ENCODE measurements at places on chromosomes 6 and 20.

DNA sequence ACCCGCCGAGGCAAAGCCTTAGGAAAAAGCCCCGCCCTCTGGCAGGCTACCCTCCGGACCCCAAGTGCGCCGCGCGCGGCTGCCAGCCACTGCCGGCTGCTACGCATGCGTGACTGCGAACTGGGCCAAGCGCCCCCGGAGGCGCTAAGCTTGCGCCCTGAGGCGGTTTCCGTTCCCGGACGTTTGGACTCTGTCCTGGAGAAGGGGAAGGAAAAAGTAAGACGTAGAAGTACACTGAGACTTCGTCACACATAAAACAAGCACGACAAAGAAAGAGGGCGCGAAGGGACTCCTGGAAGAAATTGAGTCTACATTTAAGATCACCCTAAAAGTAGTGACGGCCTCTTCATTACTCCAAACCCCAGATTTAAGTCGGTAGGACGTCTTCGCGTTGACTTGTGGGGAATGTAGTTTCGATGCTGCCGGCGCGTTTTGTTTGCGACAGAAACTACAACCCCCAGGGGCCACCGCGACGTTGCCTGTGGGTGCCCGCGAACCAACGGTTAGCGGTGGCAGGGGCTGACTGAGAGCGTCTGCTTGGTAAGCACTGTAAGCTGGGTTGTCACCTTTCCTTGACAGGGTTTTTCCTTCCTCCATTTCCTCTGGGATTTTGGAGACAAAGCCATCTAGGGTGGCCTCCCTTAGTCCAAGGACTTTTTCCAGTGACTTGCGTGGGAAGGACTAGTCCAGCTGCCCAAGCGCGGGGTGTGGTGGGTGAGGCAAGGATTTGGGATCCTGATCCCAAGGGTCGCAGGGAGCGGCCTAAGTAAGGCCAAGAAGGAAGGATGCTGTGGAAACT, at the start of gene CEP57L1:
Gene CEP57L1, plus strand, starts transcription at position 472 of the 799 bp plus-strand sequence. CDS start 49,715 bp downstream, outside the sequence.
- peak; percentile 91 for DNase-seq

DNA sequence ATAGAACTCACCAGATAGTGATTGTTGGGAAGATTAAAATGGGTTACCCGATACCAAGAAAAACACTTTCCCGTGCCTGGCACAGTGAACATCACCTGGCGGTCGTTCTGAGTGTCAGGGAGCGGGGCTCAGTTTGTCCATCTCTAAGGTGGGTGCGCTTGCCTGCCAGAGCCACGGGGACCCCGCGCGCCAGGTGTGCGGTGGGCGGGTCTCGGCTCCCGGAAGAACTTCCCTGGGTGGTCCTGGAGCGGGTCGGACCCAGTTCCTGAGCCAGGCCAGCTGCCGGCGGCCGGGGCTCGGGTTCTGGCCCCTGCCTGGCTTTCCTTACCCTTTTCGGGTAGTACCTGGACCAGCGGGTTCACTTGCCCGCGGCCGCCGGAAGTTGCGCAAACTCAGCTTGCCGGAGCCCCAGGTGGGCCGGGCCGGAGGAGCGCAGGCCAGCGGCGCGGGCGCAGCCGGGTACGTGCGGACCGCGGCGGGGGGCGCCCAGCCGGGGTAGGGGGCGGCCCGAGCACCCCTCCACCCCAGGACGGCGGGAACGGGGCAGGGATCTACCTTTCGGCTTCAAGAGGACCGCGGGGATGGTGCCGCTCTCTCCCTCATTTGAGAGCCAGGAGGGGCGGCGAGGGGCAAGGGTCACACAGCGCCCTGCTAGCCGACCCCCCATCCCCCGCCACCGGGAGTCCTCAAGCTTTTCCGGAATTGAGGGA, 7.5 kb downstream of the FAM110A start:
- no peak for DNase-seq

DNA sequence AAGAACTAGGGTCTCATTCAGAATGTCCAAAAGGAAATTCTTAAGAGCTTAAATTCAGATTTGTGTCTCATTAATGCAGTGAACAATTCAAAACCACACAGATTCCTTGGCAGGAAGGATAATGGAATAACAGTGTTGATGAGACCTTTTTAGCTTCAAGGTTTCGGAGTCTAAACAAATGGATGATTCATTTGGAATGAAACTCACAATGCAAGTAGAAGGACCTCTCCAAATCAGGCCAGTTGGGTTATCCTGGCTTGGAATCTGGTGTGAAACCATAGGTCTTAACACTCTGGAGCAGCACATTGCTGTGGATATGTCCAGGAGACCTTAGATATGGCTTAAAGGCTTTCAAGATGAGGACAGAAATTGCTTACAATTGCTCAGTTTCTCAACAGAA, 44.9 kb downstream of the KCTD20 start:
- no peak for DNase-seq

DNA sequence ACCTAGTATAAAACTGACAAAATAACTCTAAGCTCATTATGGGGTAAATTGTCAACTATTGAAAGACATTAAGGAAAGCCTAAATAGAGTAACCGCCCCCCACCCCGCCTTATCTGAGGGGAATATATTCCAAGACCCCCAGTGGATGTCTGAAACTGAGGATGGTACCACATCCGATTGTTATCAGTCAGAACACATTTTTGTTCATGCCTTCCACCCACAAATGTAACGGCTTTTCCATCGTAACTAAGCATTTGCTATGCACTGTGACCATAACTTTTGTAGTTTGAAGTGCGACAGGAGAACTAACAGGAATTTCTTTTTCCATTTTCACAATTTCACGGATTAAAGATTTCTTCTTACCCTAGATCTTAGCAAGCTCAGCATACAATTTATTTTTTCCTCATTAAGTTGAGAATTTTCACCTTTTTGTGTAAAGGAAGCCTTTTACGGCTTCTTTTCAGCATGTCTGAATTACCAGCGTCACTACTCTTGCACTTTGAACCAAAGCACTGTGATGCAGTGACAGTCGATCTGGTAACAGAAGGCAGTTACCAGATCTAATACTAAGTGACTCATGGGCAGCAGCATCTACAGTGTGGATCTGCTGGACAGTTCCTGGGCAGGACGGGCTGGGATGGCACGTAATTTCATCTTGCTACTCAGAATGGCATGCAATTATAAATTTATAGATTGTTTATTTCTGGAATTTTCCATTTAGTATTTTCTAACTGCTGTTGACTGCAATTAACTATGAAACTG, 11.8 kb downstream of the CFAP61 start:
- DNase-seq, result no peak

DNA sequence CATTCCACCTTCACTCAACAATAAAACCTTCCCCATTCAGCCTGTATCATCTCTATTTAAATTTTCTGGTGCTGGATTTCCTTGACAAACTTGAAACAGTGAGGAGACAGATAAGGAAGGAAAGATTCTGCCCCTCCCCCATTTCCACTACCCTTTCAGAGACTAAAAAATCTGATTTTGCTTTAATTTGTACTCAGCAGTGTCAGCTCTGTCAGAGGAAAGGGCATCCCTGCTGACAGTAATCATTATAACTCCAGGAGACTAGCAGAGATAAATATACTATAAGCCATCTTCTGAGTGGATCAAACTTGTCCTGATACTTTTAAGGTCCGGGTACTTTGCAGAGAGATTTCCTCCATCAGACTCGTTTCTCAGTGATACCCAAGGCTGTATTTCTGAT, 155.6 kb downstream of the SAMD5 start:
- no peak for DNase-seq

GRCh38 chr20:49210101-49210756, 9.0 kb upstream of the DDX27 start:
- no peak for DNase-seq

GRCh38 chr6:10312445-10312844, 102.4 kb downstream of the TFAP2A start:
- DNase-seq, result no peak

DNA sequence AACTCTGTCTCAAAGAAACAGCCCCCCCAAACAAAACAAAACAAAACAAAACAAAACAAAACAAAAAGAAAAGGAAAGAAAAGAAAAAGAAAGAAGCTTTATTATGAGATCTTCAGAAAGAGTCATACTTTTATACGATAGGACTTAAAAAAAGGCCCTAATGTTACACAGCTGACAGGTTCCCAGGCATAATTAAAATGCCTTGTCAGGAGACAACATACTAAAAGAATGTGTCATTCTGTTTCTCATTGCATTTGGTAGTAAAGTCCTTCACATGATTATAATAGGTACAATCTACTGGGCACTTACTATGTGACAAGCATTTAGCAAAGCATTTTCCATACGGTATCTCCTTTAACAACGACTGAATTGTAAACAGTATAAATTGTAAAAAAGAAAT, 36.4 kb upstream of the RPN2 start:
- no peak for DNase-seq

- no peak for DNase-seq
Measured at GRCh38 chr20:4885877-4886276, 115.4 kb downstream of the SLC23A2 start.

GRCh38 chr6:82891076-82891475, 174.6 kb downstream of the UBE3D start:
- DNase-seq, result no peak

DNA sequence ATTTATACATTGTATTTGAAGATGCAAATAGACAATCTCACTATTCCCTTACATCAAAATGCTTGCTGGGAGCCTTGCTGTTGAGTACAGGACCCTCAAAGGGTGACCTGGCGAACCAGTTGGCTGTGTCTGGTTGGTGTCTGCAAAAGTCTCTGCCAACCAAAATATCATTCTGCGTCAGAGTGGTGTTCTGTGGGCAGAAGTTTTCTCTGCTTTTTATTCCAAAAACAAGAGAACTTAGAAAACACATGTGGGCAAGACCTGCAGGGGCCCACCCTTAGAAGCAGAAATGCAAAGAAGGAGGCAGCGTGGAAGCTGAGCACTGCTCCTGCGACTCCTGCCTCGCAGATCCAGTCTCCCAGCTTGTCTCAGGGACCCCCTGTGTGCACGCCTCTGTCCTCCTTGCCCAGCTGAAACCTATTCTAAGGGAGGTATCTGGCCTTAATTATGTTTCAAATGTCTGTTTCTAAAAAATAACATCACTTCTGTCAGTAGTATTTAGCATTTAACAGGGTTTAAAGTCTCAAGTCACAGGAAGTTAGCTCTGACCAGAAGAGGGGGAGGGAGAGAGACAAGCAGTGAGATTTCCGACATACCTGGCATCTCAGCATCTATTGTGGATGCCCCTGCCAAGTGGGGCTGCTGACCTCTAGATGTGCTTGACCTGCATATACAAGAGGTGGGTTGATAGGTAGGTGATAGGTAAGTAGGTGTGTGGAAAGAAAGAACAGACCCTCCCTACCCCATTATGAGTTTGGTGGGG, 101.3 kb downstream of the SASH1 start:
- no peak for DNase-seq

DNA sequence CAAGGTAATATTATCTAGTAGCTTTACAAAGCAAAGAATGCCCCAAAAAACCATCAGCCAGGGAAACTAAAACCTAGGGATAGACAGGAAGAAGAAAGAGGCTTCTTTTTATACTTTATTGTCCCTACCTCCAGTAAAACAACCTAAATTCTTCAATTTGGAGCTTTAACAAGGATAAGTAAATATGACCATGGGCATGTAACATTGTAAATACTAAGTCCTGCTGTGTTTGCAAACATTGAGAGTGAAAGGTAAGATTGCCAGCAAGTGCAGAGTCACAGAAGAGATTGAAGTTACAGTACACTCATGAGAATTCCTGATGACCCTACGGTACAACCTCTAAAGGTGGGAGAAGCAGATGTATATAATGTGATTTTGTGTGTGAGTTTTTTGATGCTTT, 117.2 kb downstream of the FOXO3 start:
- DNase-seq, result no peak

GRCh38 chr6:141467881-141468280, 664.8 kb upstream of the GJE1 start:
- DNase-seq, result no peak

GRCh38 chr6:114739656-114740055, 396.8 kb upstream of the HS3ST5 start:
- no peak for DNase-seq

- DNase-seq, result no peak
Measured at GRCh38 chr6:12419631-12420272, 129.6 kb downstream of the EDN1 start.

DNA sequence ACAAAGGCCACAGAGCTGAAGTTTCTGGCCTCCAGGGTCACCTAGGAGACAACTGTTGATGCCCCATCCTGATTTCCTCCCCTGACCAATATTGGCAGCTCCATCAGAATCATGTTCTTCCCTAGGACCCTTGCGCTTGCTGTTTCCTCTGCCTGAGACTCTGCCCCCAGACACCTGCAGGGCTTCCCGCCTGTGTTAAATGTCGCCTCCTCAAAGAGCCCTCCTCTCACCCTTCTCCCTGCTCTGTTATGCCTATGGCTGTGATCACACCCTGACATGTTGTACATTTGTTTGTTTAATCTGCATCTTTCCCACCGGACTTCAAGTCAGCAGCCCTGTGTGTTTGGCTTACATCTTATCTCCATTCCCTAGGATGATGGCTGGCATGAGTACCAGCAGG, 30.1 kb downstream of the DLGAP4 start:
- no peak for DNase-seq

- DNase-seq, result no peak
Measured at GRCh38 chr20:61556111-61556510, 304.1 kb downstream of the CDH4 start.

- DNase-seq, result no peak
Measured at GRCh38 chr6:11282245-11282644, 49.8 kb upstream of the NEDD9 start.

DNA sequence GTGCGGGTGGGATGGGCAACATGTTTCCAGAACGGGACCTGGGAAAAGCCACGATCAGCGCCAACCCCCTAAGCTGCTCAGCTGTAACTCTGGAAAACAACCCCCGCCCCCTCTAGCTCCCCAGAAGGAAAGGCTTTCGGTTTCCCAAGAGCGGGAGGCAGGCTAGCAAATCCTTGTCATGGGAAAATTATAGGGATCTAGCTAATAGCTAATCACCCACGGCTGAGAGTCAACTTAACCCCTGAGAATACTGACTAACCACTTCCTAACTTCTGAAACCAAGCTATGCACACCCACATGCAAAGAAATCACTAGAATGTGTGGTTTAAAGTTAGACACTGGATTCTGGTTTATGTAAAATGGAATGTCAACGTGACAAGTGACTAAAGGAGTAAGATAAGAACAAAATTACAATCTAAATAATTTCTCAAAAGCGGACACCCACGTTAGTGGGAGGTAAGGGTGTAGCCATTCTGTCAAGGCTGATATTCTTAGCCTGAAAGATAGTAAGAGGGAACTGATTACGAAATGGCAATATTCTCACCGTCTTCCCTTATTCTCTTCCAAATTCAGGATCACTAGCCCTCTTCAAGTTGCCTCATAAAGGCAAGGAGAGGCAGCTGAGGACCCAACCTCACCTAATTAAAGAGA, 20.1 kb downstream of the JAG1 start:
- DNase-seq, result no peak

GRCh38 chr6:7152462-7152861, 44.7 kb downstream of the RREB1 start:
- DNase-seq, result no peak

Data from stimulated activated naive CD8-positive, alpha-beta T cell treated with anti-CD3 and anti-CD28 coated beads, Interleukin-15, amount 100 ng/mL, for 72 hours (primary cell).